ENCODE measurements at places on chromosomes 4 and X. TPM values are rescaled to one million over a fixed set of nuclear protein-coding genes. Genes with fewer than 3 reads are reported as not detected.

KCNIP4 gene
- total RNA-seq: not detected

RHOXF1 gene
- total RNA-seq: 1.7 TPM

CHM gene
- 20.3 TPM for total RNA-seq

MGAT4D gene
- not detected for total RNA-seq

DUSP9 gene
- not detected for total RNA-seq

ATP7A gene
- total RNA-seq: 15.3 TPM

SSX4 gene
- not detected for total RNA-seq

VSIG4 gene
- 0.61 TPM for total RNA-seq

ZNF674 gene
- 8.6 TPM for total RNA-seq

KDM5C gene
- total RNA-seq: 120 TPM

CENPI gene
- total RNA-seq: 0.96 TPM

PLK4 gene
- 1.1 TPM for total RNA-seq

- no peak for DNase-seq
- H3K4me1 ChIP-seq: no peaks in the 10 kb centered on the region
- no peak overlapping the region for H3K27ac ChIP-seq
- H3K27me3 ChIP-seq: no peaks in the 10 kb centered on the region
- H3K36me3 ChIP-seq: no peaks in the 10 kb centered on the region
- no peak overlapping the region for H3K4me3 ChIP-seq
Observed at GRCh38 chr4:101831816-101832215, 41.3 kb downstream of the BANK1 start.

DNA sequence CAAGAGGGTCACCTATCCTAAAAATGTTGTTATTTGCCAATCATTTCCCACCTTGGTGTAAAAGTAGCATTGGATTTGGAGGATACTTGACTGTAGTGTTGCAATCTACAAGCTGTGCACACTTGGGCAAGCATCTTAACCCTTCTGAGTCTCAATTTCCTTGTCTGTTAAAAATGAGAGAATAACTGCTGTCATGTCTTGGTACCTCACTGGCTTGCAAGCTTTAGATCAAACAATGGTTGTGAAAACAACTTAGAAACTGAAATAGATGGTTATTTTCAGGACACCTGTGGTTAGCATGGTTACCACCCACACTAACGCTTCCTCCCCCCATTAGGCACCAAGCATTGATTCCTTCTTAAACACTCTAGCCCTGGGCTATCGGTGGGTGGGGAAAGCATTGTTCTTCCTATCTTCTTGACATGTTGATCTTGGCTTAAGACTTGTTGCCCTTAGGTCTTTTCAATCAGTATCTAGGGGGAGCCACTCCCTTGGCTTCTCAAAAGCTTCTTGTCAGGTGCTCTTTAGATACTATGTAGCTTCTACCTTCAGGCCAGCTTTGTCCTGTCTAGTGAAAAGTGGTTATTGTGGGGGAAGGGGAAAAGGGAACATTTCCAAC is 10.6 kb upstream of the AMOT start:
- H3K4me1 ChIP-seq: no peaks in the 10 kb centered on the region
- no peaks in the 10 kb centered on the region for H3K36me3 ChIP-seq
- H3K4me3 ChIP-seq: no peak overlapping the region
- no peak for DNase-seq

GRCh38 chr4:77582711-77583110 is 22.9 kb upstream of the CXCL13 start:
- no peaks in the 10 kb centered on the region for H3K27me3 ChIP-seq
- H3K27ac ChIP-seq: no peak overlapping the region
- peaks cover 10% of the 10 kb centered on the region for H3K4me1 ChIP-seq
- DNase-seq: no peak

GRCh38 chr4:53199356-53199755 is 166.5 kb downstream of the SCFD2 start:
- no peaks in the 10 kb centered on the region for H3K36me3 ChIP-seq
- H3K4me1 ChIP-seq: no peaks in the 10 kb centered on the region
- H3K4me3 ChIP-seq: no peak overlapping the region
- H3K27ac ChIP-seq: no peak overlapping the region

GRCh38 chr4:104901438-104901837 is 245.2 kb upstream of the TET2 start:
- H3K36me3 ChIP-seq: no peaks in the 10 kb centered on the region
- no peaks in the 10 kb centered on the region for H3K27me3 ChIP-seq
- no peak overlapping the region for H3K4me3 ChIP-seq
- no peak for DNase-seq

DNA sequence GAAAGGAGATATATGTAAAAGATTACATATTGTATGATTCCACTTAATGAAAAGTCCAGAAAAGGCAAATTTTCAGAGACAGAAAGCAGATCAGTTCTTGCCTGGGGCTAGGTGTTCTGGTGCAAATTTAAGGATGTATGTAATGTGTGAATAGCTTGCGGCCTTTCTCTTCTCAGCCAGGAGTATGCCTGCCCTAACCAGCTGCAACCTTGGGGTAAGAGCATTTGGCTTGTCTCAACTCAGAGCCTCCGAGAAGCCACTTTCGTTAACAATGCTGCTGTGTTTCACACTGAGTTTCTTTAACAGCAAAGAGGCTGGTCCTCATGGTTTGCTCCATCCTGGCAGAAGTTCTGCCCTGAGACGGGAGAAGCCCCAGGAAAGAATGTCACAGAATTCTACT is 102.7 kb downstream of the SPCS3 start:
- H3K27ac ChIP-seq: no peak overlapping the region
- DNase-seq: no peak
- H3K36me3 ChIP-seq: no peaks in the 10 kb centered on the region
- H3K4me3 ChIP-seq: no peak overlapping the region
- H3K27me3 ChIP-seq: no peaks in the 10 kb centered on the region
- no peaks in the 10 kb centered on the region for H3K4me1 ChIP-seq

DNA sequence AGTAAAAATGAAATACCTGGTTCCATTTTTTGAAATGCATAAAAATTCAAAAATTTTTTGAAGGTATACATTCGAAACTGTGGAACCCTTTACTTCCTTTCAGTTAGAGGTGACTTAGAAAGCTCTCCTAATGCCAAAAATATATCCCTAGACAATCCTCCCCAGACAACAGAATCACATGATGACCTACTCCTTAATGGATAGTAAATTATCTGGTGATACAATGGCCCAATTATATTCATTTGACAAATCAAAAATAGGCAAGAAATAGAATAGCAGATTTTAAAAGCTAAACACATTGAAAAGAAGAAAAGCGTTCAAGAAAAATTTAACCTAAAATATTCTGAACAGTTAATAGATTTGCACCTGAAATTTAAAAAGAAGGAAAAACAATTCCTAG is 3.5 kb upstream of the UGT2A2 start:
- no peak overlapping the region for H3K27ac ChIP-seq
- DNase-seq: no peak
- no peaks in the 10 kb centered on the region for H3K27me3 ChIP-seq
- H3K4me1 ChIP-seq: no peaks in the 10 kb centered on the region
- no peak overlapping the region for H3K4me3 ChIP-seq

GRCh38 chr4:109752525-109752924 is 22.7 kb upstream of the PLA2G12A start:
- H3K36me3 ChIP-seq: no peaks in the 10 kb centered on the region
- H3K27ac ChIP-seq: no peak overlapping the region
- no peaks in the 10 kb centered on the region for H3K4me1 ChIP-seq
- H3K4me3 ChIP-seq: no peak overlapping the region

DNA sequence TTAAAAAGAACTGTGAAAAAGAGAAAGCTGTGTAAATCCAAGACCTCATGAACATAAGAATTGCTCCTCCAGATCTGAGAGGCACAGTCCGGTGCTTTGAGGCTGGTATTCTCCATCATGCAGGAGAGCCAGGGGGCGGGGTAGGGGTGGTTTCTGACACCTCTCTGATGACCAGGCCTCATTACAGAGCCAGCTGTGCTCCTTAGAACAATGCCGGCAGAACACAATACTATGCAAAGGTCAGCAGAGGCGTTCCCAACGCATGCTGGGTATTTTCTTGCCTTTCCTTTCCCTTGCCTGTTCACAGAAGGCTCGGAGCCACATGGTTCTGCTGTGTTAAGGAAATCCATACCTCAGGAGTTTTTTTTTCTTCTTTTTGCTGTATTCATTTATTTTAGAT is 91.2 kb upstream of the SOD3 start:
- no peaks in the 10 kb centered on the region for H3K27me3 ChIP-seq
- no peak overlapping the region for H3K27ac ChIP-seq
- H3K36me3 ChIP-seq: no peaks in the 10 kb centered on the region
- no peak for DNase-seq
- H3K4me1 ChIP-seq: no peaks in the 10 kb centered on the region

DNA sequence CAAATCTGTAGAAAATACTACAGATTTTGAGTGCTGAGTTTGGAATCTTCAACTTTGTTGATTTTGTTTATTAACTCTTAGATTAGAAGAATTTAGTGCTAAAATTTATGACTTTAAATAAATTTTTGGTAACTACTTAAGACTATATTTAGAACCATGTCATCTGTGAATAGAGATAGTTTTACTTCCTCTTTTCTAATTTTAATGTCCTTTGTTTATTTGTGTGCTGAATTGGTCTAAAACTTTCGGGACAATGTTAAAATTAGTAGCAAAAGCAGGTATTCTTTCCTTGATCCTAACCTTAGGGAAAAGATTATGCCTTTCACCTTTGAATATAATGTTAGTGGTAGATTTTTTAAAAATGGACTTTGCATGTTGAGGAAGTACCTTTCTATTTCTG is 119.7 kb upstream of the CXorf51A start:
- H3K27me3 ChIP-seq: no peaks in the 10 kb centered on the region
- no peaks in the 10 kb centered on the region for H3K36me3 ChIP-seq
- H3K27ac ChIP-seq: no peak overlapping the region
- DNase-seq: no peak
- H3K4me3 ChIP-seq: no peak overlapping the region

GRCh38 chr4:8653326-8654000 is 60.9 kb downstream of the CPZ start:
- no peak for DNase-seq
- no peaks in the 10 kb centered on the region for H3K27me3 ChIP-seq
- H3K27ac ChIP-seq: no peak overlapping the region
- H3K36me3 ChIP-seq: no peaks in the 10 kb centered on the region
- H3K4me3 ChIP-seq: no peak overlapping the region

GRCh38 chr4:156294577-156294976 is 340.9 kb upstream of the CTSO start:
- H3K27me3 ChIP-seq: no peaks in the 10 kb centered on the region
- no peaks in the 10 kb centered on the region for H3K36me3 ChIP-seq
- H3K4me1 ChIP-seq: no peaks in the 10 kb centered on the region
- no peak for DNase-seq
- H3K27ac ChIP-seq: no peak overlapping the region

DNA sequence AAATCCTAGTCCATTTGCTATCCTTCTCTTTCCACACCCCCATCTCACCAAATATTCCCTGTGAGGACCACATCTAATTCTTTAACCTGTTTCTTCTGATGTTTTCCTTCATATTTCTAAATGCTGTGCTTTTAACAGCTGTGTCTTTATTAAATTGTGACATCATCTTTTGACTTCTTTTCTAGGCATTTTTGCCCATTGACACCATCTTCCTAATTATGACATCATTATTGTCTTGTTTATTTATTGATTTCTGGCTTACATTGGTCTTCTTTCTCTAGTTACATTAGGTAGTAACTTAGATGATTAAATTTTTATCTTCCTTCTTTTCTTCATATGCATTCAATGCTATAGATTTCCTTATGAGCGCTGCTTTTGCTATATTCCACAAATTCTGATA is 175.8 kb upstream of the PDE5A start:
- no peaks in the 10 kb centered on the region for H3K4me1 ChIP-seq
- no peaks in the 10 kb centered on the region for H3K36me3 ChIP-seq
- H3K4me3 ChIP-seq: no peak overlapping the region
- H3K27me3 ChIP-seq: no peaks in the 10 kb centered on the region
- no peak for DNase-seq
- H3K27ac ChIP-seq: no peak overlapping the region

- H3K4me1 ChIP-seq: peaks cover 17% of the 10 kb centered on the region
- no peak for DNase-seq
- H3K27me3 ChIP-seq: no peaks in the 10 kb centered on the region
- no peaks in the 10 kb centered on the region for H3K36me3 ChIP-seq
- H3K4me3 ChIP-seq: no peak overlapping the region
Observed at GRCh38 chr4:139175646-139176301, 1.2 kb downstream of the ELF2 start.

- no peaks in the 10 kb centered on the region for H3K36me3 ChIP-seq
- DNase-seq: no peak
- no peak overlapping the region for H3K27ac ChIP-seq
- H3K27me3 ChIP-seq: no peaks in the 10 kb centered on the region
- H3K4me3 ChIP-seq: no peak overlapping the region
Observed at GRCh38 chr4:102715057-102715456, 45.7 kb downstream of the MANBA start.

- no peaks in the 10 kb centered on the region for H3K27me3 ChIP-seq
- H3K4me3 ChIP-seq: no peak overlapping the region
- DNase-seq: no peak
Observed at GRCh38 chr4:20868108-20868507, 167.8 kb downstream of the PACRGL start.

DNA sequence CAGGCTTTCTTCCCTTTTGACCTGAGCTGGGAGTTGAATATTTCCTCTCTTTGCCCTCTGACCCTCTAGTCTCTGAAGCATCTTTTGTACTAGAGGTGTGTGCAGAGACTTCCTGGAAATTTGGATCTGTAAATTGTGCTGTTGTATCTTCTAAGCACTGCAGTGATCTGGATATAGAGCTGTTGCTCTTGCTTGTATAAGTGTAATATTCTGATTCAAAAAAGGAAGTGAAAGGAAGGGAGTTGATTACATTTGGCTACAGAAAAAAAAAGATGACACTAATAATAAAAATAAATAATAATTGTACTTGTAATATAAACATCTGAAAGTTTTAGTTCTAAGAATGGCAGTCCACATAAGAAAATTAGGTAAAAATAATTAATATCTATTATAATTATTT is 33.0 kb downstream of the FRG1 start:
- no peaks in the 10 kb centered on the region for H3K4me1 ChIP-seq
- no peaks in the 10 kb centered on the region for H3K27me3 ChIP-seq
- no peak for DNase-seq
- H3K27ac ChIP-seq: no peak overlapping the region

DNA sequence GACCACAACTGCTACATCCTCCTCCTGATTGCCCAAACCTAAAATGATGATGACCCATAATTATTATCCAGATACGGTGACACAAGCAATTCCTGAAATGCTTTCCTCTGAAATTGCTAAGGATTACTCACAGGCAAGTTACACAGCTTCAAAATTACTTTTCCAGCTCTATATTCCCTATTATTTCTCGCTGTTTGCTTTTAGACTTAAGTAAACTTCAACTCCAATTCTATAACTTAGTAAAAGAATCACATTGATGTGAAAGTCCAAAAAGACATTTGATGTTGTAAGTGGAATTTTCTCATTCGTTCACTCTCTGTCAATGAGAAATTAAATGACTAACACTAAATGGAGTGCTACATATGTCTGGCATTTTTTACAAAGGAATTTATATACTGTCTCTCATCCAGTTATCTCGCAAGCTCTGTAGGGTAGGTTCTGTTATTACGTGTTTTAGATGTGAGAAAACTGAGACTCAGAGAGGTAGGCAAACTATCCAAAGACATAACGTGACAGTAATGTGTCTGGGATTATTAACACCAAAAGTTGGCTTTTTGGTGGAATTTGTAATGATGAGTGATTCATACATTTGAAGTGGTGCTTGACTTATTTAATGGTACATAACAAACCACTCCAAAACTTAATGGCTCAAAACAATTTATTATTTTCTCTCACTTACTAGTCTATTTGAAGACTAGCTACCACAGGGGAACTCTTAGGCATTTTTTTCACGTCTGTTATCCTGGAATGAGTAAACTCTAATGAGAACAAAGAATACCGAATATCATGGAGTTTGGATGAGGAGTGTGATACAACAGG is 31.5 kb downstream of the PALLD start:
- no peaks in the 10 kb centered on the region for H3K27me3 ChIP-seq
- H3K4me1 ChIP-seq: no peaks in the 10 kb centered on the region
- H3K27ac ChIP-seq: no peak overlapping the region
- no peak overlapping the region for H3K4me3 ChIP-seq
- H3K36me3 ChIP-seq: no peaks in the 10 kb centered on the region
